Right atrium auricular region (tissue), 2 donors: ENCODE measurements at places on chromosomes 12 and 14. TPM values are rescaled to one million over a fixed set of nuclear protein-coding genes. Genes with fewer than 3 reads are reported as not detected.

The ANKRD33 gene
- not detected for total RNA-seq

The LRP1-AS gene
- not detected for total RNA-seq

The SLCO1B3 gene
- total RNA-seq, result not detected

The ZNF664 gene
- 53.1 TPM for total RNA-seq

The OVCH1 gene
- 0.19 TPM for total RNA-seq

The PROX2 gene
- total RNA-seq, result not detected

The KRT81 gene
- total RNA-seq, result not detected

The TAMALIN gene
- 17.6 TPM for total RNA-seq

The AGAP2 gene
- 0.75 TPM for total RNA-seq

The CFAP251 gene
- total RNA-seq, result 1.0 TPM

DNA sequence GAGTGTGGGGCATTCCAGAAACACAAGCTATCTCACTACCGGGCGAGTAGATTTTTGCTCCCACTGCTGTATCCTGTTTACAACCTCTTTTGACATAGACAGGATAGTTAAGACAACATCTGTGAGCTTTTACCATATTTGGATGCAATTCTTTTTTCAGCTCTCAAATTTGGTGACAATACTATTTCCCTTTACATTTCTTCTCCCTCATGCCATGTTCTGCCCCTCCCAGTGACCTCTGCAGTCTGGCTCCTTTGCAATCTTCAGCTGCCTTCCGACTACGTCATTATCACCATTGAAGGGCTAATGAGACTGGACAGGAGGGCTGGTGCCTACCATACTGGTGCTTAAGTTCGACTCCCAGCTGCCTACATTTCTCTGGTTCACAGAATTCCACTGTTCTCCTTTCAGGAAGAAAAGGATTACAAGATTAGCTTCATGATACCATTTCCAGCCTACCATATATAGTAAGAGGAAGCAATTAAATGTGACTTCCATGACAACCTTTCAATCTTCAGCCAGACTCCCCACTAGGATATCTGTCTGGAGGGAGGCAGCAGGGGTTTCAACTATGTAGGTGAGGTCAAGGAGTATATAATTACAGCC, 251.6 kb downstream of the PHLDA1 start:
- no peak for DNase-seq

DNA sequence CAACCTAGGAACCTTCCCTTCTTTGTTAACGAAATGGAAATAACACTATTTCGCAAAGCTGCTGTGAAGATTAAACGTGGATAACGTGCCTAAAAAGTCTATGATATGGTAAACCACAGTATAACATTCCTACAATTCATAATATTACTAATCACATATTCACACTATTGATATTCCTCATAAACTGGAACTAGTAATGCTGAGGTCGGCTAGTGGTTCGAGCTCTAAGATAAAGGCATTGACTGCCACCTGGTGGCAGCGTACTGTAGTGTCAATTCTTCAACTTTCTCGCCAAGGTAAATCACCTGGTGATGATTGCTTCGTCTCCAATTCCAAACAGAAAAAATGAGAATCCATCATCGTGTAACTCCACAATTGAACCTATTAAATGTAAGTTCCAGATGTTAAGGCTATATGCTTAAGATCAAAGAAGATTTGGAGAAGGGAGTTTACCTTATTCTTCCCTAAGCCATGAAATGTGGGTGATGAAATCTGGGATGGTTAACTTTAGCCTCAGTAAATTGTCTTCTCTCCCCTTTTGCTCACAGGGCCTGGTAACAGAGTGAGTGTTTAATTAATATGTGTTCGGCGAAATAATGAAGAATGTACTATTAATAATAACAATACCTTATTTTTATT, 197.5 kb upstream of the TMEM132C start:
- no peak for DNase-seq

DNA sequence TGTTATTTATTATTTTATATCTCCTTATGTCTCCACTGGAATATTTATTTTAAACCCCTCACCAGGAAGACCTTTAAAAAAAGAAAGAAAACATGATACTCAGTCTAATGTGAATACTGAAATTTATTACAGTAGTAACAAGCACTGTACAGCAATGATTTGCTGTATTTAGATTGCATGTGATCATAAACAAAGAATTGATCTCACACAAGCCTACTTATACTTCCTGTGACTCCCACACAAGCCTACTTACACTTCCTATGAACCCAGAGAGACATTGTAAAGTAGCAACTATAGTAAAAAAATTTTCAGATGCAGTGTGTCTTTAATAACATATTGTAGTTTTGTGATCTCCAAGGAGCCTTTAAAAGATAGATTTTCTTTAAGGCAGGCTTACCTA, 142.7 kb upstream of the SYT1 start:
- no peak for DNase-seq

DNA sequence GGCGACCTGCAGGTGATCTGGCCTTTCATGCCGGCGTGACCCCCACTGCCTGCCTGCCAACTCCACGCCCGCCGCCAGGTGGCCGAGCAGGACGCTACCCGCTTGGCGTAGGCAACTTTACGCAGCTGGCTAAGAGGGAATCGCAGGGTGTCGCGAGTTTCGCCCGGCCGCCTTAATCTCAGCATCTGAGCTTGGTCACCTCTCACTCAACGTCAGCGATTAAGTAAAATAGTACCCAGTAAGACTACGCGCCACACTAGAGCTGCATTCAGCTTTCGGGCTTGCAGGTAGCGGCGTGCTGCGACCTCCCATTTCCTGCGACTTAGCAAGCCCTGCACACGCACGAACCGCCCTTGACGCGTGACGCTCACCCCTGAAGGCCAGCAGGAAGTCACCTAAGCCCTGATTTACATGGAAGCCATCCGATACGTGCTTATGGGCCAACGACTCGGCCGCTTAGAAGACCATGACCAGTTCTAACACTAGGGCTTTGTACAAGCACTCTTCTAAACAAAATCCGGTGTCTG, 33.2 kb downstream of the WBP11 start:
- peak; percentile 85 for DNase-seq

DNA sequence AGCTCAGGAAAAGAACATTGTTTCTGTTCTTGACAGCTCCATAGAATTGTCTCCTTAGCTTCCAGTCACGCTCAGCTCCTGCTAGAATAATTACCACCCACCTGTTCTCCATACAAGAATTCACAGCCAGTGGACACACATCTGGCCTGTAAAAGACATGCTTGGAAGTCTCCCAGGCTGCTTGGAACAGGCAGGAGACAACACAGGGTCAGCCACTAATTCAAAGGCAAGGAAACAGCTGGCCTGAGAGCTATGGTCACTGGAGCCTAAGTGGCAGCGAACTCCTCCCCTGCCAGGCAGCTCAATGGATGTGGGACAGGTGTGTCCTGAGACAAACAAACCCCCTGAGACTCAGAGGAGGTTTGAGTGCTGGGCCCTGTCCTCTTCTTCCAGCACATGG, 22.9 kb upstream of the LTBP2 start:
- DNase-seq, result no peak

- no peak for DNase-seq
Observed at GRCh38 chr12:96303653-96304052, 96.6 kb downstream of the CDK17 start.

DNA sequence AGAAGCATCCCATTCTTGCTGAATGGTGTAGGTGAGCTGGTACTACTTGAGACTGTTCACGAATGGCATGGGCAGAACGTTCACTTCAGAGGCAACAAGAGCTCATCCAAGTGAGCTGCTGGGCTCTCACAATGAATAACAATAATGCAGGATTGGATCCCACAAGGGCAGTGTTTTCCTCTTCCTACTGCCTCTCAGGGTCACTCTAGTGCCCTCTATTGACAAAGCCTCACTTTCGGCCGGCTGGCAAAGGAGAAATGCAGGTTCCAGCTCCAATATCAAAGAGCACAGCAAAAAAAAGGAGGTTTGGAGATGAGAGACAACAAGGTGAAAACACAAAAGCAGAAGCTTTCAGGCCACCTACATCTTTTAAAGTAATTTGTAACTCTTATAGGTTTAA, 74.6 kb upstream of the MYF6 start:
- DNase-seq, result no peak

DNA sequence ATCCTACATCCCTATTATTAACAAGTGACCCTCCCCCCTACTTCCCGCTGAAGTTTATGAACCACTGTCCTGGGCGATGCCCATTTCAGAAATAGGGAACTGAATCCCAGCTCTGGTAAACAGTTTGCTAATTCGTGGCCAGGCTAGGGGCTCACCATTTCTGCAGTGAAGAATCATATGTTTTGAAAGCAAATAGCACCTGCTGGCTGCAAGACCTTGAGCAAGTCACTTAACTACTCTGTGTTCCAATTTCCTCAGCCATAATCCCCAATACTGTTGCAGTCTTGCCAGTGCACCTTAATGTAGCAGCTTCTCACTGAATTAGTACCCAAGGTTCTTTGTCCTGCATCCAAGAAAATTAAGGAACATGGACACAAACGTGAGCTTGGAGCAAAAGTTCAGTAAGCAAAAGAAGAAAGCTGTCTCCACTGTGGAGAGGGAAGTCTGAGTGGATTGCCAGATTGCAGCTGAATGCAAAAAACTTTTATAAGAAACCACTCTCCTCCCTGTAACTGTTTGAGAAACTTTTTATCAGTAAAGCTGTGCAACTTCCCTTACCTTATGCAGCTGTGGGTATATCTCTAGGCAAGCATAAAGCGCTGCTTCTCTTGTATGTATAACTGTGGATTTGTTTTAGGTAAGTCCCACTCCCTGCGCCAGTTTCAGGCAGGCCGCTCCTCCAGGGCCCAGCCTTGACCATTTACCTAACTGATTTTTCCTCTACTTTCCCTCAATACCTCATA, 824 bp downstream of the OAS1 start:
- DNase-seq, result no peak

- DNase-seq, result no peak
Observed at GRCh38 chr14:53670701-53671100, 285.9 kb downstream of the BMP4 start.

DNA sequence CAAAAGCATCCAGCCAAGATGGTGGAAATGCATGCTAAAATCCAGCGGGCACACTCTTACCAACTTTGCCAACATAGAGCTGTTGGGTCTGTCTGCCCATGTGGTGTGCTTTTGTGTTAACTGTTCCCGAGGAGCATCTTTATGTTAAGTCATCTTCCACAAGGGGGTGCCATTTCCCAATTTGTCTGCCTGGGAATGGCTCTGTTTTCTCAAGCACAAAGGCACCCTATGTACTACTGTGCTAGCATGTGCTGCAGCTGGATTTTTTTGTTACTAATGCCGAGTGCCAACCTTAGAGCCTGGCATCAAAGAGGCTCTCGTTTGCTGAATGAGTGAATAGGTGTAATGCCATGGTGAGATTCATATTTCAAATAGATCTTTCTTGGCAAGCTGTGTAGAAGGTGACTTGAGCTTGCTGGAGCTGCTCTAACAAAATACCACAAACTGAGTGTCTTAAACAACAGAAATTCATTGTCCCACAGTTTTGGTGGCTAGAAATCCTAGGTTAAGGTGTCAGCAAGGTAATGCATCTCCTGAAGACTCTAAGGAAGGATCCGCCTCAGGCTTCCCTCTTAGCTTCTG, 74.3 kb downstream of the TRHDE start:
- no peak for DNase-seq

- no peak for DNase-seq
Observed at GRCh38 chr14:71328954-71329353, 421.7 kb downstream of the PCNX1 start.

GRCh38 chr12:27733052-27733656, 22.5 kb downstream of the MRPS35 start:
- DNase-seq, result no peak

DNA sequence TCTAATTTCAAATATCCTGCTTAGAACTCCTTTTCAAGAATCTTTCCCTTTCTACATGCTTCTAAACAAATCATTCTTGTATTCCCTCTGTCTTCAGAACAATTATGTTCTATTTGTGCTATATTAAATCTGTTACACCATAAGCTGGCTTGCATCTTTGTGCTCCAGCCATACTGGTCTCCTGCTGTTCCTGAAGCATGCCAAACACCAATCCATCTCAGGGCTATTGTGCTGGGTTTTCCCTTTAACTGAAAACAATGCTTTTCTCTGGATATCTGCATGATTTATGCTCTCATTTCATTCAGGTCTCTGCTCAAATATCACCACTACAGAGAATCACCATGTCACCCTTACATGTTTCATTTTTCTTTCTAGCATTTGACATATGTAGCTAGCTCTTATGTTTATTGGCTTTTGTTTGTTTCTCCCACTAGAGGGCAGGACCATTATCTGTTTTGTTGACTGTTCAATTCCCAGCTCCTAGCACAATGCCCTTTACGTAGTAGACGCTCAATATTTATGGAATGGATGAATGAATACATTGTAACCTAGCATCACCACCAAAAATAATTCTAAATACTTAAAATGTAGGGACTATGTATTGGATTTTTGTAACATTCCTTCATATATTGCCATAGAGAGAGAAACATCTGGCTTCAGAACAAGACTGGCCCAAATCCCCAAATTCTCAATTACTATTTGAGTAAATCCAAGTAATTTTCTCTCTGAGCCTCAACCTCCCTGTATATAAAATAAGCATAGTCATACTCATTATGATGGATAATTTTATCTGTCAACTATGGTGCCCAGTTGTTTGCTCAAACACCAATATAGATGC, 302.0 kb upstream of the SYT1 start:
- DNase-seq, result no peak

GRCh38 chr12:117832459-117833457, 136.0 kb downstream of the KSR2 start:
- DNase-seq, result no peak

- DNase-seq, result no peak
Observed at GRCh38 chr14:77059276-77059915, 30.9 kb upstream of the IRF2BPL start.

- no peak for DNase-seq
Observed at GRCh38 chr12:50507474-50507838, 2.7 kb downstream of the DIP2B start.
